ENCODE measurements at places on chromosomes 6 and 20. TPM values are rescaled to one million over a fixed set of nuclear protein-coding genes. Genes with fewer than 3 reads are reported as not detected.

Gene PLA2G7
- 1.1 TPM for polyA plus RNA-seq

Gene SLA2
- polyA plus RNA-seq = 1.6 TPM

Gene INSM1
- polyA plus RNA-seq = 8.2 TPM

Gene SIRPA
- polyA plus RNA-seq = 29.1 TPM

Gene CAGE1
- 0.03 TPM for polyA plus RNA-seq

Gene FAM135A
- 97.2 TPM for polyA plus RNA-seq

Gene ROS1
- polyA plus RNA-seq = 1.6 TPM

Gene BCAS4
- 3.4 TPM for polyA plus RNA-seq
